Mononuclear cell (primary cell): ENCODE measurements at places on chromosomes 3 and 15. TPM values are rescaled to one million over a fixed set of nuclear protein-coding genes. Genes with fewer than 3 reads are reported as not detected.

LRRC49 gene
- 0.21 TPM for total RNA-seq

CA12 gene
- not detected for total RNA-seq

NDUFB4 gene
- total RNA-seq = 71.6 TPM

KLHL6 gene
- 24.9 TPM for total RNA-seq

CCDC9B gene
- 0.63 TPM for total RNA-seq

TMEM158 gene
- total RNA-seq = 1.9 TPM

CPNE9 gene
- total RNA-seq = not detected

GMNC gene
- total RNA-seq = not detected

ANKRD63 gene
- not detected for total RNA-seq

RASGRF1 gene
- not detected for total RNA-seq

RTP3 gene
- 0.10 TPM for total RNA-seq

CACNA2D2 gene
- 1.5 TPM for total RNA-seq

PEX11A gene
- 0.42 TPM for total RNA-seq

KBTBD13 gene
- total RNA-seq = under 0.01 TPM

ARHGAP11A gene
- total RNA-seq = 2.0 TPM

PRR20G gene
- total RNA-seq = not detected

RETNLB gene
- not detected for total RNA-seq

GPR15 gene
- total RNA-seq = 40.1 TPM
